Dorsolateral prefrontal cortex (tissue), 122 donors: ENCODE measurements at places on chromosomes 3 and 15.

GRCh38 chr3:14787630-14788029, 31.1 kb upstream of the FGD5 start:
- no peak for DNase-seq

DNA sequence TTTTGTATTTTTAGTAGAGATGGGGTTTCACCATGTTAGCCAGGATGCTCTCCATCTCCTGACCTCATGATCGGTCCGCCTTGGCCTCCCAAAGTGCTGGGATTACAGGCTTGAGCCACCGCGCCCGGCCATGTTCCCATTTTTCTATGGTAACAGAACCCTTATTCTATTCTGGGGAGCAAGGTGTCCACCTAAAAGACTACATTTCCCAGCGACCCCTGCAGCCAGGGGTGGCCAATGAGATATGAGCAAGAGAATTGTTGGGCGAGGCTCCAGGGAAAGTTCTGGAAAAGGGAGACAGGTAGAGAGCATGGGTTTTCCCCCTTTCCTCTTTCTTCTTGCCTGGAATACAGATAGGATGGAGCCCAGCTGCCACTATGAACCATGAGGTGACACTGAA, 96.9 kb downstream of the LINGO1 start:
- DNase-seq: no peak

- no peak for DNase-seq
Observed at GRCh38 chr3:102791641-102792589, 357.1 kb downstream of the ZPLD1 start.

DNA sequence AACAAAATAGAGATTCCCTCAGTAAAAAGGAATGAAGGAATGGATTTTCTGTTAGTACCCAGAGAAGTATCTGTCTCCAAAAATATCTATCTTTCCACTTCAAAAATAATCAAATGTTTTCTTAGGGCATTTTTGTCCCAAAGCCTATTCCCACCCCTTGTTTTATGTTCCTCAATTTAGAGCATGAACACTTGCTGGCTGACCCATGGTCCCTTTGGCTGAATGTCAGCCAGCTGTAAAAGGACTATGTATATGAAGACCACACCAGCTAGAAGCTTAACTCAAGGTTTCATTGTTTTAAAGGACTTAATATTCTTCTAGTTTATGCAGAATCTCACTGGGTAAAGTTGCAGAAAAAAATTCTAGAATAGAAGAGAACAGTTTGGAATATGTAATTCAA, 931.2 kb downstream of the MCTP2 start:
- no peak for DNase-seq

GRCh38 chr3:125325746-125326145, 49.4 kb downstream of the ZNF148 start:
- no peak for DNase-seq

- DNase-seq: no peak
Observed at GRCh38 chr3:120468635-120469295, 18.0 kb upstream of the FSTL1 start.

- no peak for DNase-seq
Observed at GRCh38 chr3:10563396-10563795, 58.0 kb upstream of the ATP2B2 start.
